Mesenchymal stem cell (in vitro differentiated cells and primary cell): ENCODE measurements at places on chromosomes 2 and 18.

GRCh38 chr2:8582651-8583399, 99.0 kb upstream of the ID2 start:
- no peaks in the 10 kb centered on the region for H3K36me3 ChIP-seq
- H3K4me3 ChIP-seq = no peak overlapping the region
- H3K27me3 ChIP-seq = peaks cover 16% of the 10 kb centered on the region

DNA sequence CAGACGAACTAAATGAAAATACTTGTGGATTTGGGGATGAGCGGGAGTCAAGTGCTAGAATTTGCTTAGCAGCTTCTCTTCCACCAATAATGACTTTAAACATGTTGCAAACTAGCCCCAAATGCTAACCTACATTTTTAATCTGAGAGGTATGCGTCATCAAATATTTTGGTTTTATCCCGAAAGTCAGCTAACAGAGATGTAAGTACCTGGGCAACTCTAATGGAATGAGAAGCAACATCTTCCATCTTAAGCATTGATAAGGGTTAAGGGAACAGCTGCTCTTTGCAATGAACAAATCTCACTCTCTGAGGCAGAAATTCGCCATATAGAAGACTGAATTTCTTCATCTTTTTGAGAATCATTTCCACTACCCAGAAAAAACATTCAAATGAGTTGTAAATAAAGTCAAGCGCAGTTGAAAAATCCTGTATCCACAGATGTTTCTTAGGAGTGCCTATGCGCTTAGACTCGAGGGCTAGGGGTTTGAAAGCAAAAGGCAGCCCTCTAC, 926 bp upstream of the YPEL5 start:
- H3K4me1 ChIP-seq = peaks cover 4% of the 10 kb centered on the region
- DNase-seq = no peak
- H3K36me3 ChIP-seq = no peaks in the 10 kb centered on the region
- peak overlapping the region; percentile 28 for H3K27ac ChIP-seq

DNA sequence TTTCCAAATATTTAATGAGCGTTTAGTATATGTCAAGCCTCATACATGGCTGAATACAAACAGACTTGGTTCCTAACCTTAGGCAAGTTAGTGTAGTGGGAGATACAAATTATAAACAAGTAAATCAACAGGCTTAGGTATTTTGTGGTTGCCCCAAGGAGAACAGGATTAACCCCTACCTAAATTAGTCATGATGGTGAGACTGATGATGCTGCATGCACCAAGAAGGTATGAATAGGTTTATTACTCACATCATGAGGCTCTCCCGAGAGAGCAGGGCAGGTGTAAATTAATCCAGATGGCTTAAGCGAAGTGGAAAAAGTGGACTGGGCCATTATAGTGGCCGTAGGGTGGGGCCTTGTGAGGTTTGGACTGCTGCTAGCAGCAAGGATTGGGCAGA, 118.1 kb upstream of the GCFC2 start:
- H3K4me1 ChIP-seq = no peaks in the 10 kb centered on the region
- H3K27ac ChIP-seq = no peak overlapping the region

- H3K4me1 ChIP-seq = no peaks in the 10 kb centered on the region
- no peak overlapping the region for H3K4me3 ChIP-seq
- H3K27me3 ChIP-seq = no peaks in the 10 kb centered on the region
- no peaks in the 10 kb centered on the region for H3K36me3 ChIP-seq
Observed at GRCh38 chr18:73151086-73151485, 283.3 kb upstream of the NETO1 start.

DNA sequence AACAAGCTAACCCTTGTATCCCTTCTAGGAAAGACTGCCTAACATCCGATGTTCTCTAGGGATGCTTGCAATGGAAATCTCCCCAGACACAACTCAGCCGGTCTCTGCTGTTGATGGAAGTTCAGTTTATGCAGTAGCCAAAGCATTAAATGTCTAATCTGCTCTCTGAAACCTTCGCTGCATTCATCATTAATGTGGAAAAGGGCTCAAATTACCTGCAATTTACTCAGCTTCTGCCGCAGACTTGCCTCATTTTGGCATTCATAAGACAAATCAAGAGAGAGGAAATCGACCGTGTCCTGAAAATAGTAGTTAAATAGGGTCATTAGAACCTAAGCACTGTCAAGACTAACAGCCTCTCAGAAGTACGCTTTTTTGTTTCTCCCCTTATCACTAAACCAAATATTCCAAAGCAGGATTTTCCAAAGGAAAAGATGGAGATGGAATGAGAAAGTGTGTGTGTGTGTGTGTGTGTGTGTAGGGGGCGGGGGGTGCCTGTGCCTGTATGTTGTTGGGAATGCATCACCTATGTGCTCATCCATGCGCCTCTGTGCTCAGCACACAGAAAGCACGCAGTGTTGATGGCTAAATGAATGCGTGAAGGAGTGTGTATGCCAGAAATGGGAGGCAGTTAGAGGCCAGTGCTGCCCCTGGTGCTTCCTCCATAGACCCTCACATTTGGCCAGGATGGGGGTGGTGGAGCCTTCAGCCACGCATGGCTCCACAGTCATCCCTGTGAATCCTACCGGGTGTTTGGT, 7.4 kb downstream of the LCT start:
- peaks cover 8% of the 10 kb centered on the region for H3K27me3 ChIP-seq
- no peak overlapping the region for H3K27ac ChIP-seq
- no peaks in the 10 kb centered on the region for H3K36me3 ChIP-seq
- DNase-seq = no peak

GRCh38 chr2:157326698-157327097, 1.1 kb upstream of the ERMN start:
- H3K27ac ChIP-seq = no peak overlapping the region
- no peaks in the 10 kb centered on the region for H3K27me3 ChIP-seq
- DNase-seq = no peak
- H3K36me3 ChIP-seq = no peaks in the 10 kb centered on the region
- H3K4me1 ChIP-seq = peaks cover 7% of the 10 kb centered on the region
